GM13976 (cell line): ENCODE measurements at places on chromosomes 4 and X.

DNA sequence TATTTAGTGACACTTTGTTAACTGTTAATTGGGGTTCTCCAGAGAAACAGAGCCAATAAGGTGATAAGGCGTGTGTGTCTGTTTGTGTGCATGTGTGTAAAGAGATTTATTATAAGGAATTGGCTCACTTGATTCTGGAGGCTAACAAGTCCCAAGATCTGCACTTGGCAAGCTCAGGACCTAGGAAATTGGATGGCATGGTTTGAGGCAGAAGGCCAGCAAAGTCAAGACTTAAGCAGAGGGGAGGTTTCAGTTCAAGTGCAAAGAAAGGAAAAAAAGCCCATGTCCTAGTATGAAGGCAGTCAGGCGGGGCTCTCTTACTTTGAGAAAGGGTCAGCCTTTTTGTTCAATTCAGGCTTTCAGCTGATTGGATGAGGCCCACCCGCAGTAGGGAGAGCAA, 314.1 kb downstream of the BMPR1B start:
- no peak for DNase-seq

DNA sequence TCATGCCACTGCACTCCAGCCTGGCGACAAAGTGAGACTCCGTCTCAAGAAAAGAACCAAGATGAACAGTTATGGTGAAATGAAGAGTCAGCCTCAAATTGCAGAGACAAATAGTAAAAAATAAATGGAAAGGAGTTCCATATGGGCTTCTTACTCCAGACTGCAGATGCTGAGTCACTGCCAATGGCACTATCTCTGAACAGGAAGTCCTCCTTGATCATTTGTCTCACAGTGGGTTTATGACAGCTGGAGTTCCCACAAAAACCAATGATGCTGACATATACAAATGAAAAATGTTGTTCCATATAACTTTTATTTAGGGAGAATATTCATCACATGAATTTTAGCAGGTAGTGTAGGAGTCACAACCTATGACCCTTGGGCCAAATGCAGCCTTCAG, 631.6 kb downstream of the PCDH18 start:
- DNase-seq: no peak

- DNase-seq: peak; percentile 34
These were observed 506.9 kb upstream of the PCDH10 start for GRCh38 chr4:132642016-132642817.

DNA sequence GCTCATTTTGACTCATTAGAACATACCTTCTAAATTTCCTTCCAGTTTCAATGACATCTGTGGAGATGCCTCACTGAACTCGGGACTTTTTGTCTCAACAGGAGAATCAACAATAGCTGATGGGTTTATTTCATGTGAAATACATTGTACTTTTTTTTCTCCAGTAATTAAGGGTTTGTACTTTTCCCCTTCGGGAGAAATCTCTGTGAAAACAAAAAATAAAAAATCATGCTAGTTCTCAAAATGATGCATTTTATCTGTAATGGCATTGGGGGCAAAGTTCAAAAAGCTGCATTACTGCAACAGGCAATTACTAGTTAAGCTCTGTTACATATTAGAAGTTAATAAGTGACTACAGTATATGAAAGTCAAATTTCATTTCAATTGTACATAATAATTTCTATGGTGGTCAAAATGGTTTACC, 167.3 kb upstream of the SH3RF1 start:
- DNase-seq: peak; percentile 39

GRCh38 chrX:128848374-128848773, 674.9 kb downstream of the SMARCA1 start:
- no peak for DNase-seq

DNA sequence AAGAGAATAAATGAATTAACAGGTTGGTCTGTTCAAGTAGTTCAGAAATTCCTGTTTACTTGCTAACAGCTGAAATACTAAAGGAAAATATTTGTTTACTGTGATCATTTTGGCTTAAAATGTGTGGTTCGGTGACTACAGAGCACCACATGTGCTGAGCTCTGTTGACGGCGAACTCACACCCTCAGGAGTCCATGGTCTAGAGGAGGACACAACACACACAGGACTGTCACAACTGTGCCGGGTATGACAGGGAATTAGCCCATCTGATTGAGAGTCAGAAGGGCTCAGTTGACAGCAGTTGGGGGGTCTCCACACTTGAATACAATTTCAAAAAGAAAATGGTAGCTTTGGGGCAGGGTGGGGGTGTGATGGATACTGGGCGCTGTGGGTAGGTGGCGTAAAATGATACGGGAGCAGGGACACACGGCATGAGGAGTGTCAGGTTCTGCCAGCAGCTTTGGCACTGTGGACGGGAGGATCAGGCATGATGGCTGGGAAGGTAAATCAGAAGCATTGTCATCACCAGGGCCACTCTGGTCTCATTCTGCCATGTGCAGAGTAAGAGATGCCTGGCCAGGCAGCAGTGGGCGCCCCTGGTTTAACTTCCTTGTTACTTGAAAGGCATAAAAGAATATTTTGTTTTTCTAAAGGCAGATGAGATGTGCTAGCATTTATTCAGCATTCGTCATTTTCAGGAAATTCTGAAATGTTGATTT, 33.3 kb downstream of the CLDN22 start:
- no peak for DNase-seq

- DNase-seq: peak; percentile 46
These were observed 130.1 kb upstream of the TECRL start for GRCh38 chr4:64539234-64539849.

GRCh38 chrX:119495734-119496726, 27.8 kb downstream of the SLC25A5 start:
- DNase-seq: no peak

GRCh38 chrX:130340271-130340670, 552 bp downstream of the SLC25A14 start:
- DNase-seq: no peak

DNA sequence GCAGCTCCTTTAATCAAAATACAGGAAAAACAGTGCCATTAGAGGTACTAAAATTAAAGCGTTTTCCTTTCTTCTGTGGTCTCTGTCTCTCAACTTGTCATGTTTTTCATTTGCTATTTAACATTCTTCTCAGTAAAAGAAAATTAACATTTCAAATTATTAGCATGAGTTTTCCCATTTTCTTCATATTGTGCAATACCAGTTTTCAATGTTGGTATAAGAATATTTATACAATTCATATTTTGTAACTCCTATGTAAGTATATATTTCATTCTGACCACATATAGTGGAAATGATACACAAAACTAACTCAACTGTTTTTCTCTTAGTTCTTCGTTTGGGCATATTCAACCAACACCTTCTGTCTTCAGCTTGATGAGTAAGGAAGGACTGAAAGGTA, 308.3 kb downstream of the HS3ST1 start:
- no peak for DNase-seq

DNA sequence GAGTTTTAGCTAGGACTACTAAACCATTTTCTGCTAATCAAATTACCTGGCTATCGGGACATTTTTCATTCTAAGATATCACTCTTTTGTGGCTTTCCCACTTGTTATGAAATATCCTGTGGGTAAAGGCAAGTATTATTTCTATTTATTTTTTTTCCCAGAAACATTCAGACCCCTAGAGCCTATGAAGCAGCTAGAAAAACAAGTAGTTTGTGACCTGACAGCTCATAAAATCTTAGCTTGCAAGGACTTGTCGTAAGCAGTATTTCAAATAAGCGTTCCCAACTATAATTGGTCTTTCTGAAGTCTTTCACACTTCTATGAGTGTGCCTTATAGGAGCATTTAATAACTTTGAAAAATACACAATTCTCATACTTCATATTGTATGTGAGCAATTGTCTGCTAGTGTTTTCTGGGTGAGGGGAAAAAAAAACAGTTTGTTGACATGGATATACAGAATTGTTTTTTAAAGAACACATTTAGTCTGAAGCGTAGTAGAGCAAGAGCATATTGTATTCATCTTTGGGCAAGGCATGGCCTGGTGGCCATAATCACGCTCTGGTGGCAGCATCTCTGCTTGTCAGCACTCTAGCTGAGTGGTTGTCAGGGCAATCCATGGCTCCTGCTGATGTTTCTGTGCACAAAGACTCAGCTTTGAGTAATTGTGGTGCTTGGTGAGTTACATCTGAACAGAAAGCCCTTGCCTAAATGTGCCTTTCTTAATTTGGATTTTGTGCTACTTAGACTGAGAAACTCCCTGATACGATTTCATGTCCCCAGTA, 2.6 kb downstream of the MCUB start:
- no peak for DNase-seq

DNA sequence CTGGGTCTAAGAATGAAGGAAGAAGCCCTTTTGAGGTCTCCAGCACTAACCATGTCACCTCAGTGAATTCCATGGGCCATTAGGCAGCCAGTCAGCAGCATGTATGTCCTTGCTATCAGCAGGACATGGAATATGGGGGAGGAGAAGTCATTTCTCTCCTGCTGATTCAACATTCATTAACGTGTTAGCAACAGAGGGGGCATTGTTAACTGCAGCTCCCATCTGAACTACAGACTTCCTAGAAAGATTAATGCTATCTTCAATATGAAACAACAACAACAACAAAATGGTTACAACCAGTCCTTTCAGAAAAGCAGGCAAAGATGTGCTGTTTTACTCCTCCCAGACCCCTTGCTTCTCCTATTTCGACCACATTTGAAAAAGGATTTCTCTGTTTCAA, 120.4 kb upstream of the SLC34A2 start:
- DNase-seq: no peak

GRCh38 chr4:8671712-8672290, 79.2 kb downstream of the CPZ start:
- no peak for DNase-seq

DNA sequence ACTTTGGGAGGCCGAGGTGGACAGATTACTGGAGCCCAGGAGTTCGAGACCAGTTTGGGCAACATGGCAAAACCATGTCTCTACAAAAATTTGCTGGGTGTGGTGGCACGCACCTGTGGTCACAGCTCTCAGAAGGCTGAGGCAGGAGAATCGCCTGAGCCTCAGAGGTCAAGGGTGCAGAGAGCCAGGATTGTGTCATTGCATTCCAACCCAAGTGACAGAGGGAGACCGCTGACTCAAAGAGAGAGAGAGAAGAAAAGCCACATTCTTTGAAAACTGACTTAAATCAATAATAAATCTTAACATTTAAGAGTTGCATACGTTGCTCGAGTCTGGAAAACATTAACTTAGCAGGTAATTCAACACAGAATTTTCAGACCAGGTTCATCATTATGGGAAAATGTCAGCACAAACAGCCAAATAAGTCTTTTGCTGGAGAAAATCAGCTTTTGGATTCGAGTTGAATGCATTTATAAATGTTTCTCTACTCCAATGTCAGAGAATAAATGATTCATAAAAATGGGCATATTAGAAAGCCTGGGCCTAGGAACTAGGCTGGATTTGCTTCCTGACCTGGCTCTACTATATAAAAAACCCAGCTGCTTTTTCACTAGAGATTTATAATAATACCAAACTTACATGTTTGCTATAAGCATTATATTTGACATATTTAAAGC, 68.3 kb upstream of the RBPJ start:
- DNase-seq: no peak

DNA sequence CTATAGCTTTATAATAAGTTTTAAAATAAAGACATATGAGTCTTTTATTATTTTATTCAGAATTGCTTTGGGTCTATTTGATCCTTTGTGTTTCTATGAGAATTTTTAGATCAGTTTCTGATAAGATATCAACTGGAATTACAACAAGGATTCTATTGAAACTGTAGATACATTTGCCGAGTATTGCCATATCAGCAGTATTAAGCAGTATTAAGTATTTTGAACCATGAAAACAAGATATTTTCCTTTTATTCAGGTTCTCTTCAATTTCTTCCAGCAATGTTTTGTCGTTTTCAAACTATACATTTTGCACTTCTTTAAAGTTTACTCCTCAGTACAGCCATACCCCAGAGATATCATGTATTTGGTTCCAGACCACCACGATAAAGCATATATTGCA, 598.8 kb downstream of the DACH2 start:
- DNase-seq: no peak

- no peak for DNase-seq
These were observed 44.6 kb downstream of the RAB33A start for GRCh38 chrX:130216320-130216719.

DNA sequence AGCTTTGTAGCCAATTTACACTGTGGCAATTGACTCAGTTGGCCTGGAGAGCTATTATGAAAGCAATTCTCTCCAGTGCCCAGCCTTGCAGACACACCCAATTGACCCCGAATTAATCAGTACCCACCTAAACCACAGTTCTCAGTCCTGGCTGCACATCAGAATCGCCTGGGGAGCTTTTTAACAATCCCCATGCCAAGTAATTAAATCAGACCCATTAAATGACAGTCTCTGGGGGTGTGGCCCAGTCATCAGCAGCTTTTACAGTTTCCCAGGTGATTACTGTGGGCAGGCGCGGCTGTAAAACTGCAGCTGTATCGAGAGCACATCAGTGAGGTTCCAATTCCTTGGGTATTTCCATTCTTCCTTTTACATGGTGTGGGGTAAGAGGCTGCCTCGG, 460.9 kb upstream of the FAT1 start:
- DNase-seq: no peak

DNA sequence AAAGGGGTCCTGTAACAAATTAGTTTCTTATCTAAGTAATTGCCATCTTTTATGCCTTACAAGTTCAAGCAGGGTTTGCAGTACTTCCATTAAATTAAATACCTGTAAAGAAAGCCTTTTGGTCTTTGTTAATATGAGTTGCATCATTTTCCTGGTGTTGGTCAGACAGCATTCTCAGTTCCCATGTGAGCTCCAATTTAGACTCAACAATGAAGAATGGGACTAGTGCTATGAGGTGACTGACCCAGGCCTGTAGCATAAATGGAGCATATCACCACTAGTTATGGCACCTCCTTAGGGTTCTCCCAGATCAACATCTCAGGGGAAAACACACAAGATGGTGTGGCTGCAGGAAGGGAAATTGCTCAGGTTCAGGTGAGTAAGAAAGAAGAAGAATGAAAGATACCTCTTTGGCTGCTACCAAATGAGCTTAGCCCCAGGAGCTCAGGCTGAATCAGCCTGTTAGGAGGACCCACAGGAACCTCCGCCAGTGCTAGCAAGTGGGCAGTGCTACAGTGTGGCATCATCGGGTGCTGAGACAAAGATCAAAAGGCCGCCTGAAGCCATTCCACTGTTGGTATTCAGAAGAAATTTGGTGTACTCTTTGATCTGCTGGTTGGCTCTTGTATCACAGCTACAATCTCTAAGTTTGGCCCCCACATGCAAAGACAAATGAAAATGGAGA, 1.8 kb downstream of the TTC29 start:
- no peak for DNase-seq

GRCh38 chrX:45524296-45524695, 323.6 kb upstream of the DIPK2B start:
- DNase-seq: no peak

- peak; percentile 54 for DNase-seq
These were observed 44.2 kb upstream of the TMEM131L start for GRCh38 chr4:153421941-153422340.

- DNase-seq: no peak
These were observed 20.1 kb downstream of the TMEM255A start for GRCh38 chrX:120291211-120291610.

GRCh38 chrX:113470166-113470565, 629.5 kb upstream of the AMOT start:
- DNase-seq: no peak

GRCh38 chrX:66013194-66013816, 26.6 kb downstream of the VSIG4 start:
- DNase-seq: no peak
